Epithelial cell of esophagus (primary cell): ENCODE measurements at places on chromosomes 12 and 14.

DNA sequence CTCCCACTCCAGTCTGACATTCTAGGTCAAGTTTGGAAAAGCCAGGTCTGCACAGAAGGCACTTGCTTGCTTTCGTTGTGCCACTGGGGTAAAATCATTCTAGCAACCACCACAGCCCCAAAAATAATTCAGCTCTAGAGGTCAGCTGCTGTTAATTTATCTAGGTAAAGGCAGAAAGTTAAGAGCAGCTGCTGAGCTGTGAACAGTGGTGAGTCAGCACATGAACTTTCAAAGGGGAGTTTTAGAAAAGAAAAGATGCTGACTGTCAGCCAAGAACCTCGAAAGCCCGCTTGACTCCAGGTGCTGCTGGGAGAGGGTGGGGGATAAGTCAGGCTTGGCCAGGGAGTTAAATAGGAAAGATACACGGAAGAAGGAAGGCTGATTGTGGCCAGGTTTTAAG is 12.7 kb downstream of the CCDC197 start:
- peak; percentile 65 for DNase-seq

GRCh38 chr14:100409003-100409360 is 85.8 kb downstream of the SLC25A47 start:
- DNase-seq = no peak

DNA sequence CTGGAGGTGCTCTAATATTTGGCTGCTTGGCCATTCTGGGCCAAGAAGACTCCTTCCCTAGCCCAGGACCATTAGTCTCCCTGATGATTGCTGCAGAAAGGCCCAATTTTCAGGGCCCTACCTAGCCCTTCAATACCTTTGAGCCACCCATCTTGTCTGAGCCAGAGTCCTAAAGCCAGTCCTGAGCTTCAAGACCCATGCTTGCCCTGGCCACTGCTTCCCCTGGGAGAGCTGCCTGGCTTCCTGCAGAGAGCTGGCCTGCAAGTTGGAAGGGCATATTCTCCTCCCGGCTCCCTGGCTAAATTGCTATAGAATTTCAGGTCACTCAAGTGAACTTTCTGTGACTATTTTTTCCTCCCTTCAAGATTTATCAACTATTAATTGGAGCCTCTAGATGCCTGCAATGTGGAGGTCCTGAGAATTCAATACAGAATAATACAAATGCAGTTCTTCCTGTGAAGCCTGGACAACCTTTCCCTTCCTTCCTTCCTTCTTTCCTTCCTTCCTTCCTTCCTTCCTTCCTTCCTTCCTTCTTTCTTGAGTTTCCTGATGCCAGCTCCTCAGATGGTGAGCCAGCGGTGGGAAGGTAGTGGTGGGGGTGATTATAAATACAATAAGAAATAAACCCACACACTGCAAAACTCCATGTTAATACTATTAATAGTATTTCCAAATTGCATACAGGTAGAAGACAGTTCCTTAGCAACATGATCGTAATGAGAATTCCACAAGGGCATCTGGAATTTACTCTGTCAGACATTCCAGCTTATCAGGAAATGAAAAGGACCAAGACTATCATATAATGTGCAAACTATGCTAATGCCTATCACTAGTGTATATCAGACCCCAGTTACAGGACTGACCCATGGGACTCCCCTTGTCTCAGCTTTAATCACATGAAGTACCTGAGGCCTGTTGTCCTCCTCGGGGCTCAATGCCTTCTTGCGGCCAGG is 108.1 kb downstream of the ZFP36L1 start:
- DNase-seq = no peak

GRCh38 chr12:53939141-53940108 is 794 bp downstream of the HOXC13 start:
- peak; percentile 88 for DNase-seq

DNA sequence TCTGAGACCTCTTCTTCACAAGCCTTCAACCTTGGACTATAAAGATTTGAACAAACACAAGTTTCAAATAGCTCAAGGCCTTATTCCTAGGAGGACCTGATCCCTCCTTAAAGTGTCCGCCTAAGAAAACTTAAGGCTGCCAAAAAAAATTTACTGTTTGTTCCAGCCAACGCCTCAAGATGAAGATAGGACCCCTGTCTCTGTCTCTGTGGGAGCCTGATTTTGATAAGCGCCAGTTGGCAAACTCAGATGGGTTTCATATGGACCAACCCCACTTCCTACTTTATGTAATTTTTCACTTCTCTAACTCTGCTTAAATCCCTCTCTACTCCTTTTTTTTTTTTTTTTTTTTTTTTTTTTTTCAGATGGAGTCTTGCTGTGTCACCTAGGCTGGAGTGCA is 11.0 kb downstream of the FKBP3 start:
- no peak for DNase-seq

DNA sequence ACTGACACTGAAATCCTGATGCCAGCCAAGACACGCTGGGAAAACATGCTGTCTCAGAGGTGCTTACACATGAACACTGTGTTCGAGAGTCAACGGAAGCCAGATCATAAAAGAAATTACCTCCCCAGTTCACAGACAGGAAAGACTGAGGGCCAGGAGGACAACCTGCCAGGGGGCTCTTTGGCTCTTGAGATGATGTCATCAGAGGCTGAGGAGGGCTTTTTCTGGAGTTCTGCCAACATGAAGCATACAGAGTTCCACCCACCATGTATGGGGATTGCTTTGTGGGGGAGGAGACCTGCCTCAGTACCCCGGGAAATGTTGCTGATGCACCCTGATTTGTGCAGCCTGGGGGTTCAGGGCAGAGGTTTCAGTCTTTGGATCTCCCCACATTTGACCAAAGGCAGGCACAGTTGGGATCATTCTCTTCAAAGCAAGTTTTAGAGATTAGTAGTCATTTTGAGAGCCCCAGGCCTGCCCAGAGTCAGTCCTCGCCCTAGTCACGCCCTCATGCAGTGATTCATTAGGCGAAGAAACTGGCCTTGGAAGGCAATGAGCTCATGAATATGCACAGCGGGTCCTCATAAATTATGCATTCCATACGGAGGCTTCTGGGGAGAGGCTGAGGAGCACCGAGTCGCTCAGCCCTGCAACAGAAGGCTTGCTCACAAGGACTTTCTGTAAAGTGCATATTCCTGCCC is 34.9 kb upstream of the EML1 start:
- DNase-seq = peak; percentile 90

- DNase-seq = no peak
These were observed 4.0 kb downstream of the EGLN3 start for GRCh38 chr14:33946679-33947476.

GRCh38 chr12:24562771-24563431 is 386.0 kb downstream of the BCAT1 start:
- DNase-seq = peak; percentile 25

DNA sequence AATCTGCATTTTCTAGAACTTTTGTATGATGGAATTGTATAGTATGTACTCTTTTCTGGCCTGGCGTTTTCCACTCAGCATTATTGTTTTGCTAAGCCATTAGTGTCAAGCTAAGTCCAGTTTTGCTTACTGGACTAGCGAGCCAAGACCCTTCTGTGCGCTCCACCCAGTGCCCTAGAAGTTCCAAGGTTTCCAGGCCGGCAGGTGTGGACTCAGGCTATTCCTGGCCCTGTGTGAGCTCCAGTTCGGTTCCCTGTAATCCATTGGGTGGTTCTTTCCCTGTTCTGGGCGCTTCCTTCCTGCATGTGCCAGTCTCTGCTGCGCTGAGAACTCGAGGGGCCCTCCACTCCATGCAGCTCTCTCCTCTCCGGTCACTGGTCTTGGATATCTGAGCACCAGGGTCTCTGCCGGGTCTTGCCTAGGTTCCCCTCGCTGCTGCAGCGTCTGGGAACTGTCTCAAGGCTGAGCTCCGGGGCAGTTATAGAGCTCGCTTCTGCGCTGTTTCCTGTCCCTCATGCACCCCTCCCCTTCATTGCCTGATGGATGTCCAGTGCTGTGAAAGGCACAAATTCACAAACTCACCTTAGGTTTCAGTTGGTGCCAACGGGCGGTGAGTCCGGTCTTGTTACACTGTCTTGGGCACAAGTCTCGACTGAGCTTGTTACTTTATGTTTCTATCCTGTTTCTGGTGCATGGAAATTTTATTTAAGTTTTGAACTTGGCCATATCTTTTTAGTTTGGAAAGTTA is 100.8 kb downstream of the ADGRD1 start:
- DNase-seq = no peak

GRCh38 chr14:70707138-70708038 is 65.7 kb downstream of the TTC9 start:
- peak; percentile 96 for DNase-seq

- DNase-seq = no peak
These were observed 7.7 kb downstream of the SETD3 start for GRCh38 chr14:99472937-99473336.

DNA sequence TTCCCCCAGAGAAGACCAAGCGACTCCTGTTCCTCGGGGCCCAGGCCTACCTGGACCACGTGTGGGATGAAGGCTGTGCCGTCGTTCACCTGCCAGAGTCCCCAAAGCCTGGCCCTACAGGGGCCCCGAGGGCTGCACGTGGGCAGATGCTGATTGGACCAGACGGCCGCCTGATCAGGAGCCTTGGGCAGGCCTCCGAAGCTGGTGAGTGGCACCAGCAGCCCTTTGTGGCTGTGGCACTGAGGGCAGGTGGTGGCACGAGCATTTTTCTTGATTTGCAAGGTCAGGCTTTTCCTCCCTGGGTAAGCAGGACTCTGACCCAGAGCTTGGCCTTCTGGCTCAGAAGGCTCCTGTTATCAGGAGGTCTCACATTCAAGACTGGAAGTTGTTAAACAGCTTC is 2.7 kb downstream of the SIVA1 start:
- DNase-seq = no peak

DNA sequence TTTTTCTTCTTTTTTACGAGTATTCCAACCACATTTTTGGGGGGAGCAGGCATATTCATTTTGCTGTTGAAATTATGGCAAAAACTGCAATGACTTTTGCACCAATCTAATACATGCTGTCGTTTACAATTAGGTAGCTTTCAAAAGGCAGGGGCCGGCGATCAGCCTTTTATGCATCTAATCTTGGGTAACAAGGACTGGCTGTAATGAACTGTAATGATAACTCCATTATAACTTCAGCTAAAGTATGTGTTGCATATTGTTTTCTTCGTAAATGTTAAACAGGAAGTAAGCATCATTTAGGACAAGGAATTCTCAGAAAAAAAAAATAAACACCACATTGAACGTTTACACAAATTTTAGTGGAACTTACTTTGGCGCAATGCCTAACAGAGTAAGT is 30.3 kb upstream of the KLRF1 start:
- DNase-seq = no peak
